ENCODE measurements at places on chromosomes 12 and 14.

DNA sequence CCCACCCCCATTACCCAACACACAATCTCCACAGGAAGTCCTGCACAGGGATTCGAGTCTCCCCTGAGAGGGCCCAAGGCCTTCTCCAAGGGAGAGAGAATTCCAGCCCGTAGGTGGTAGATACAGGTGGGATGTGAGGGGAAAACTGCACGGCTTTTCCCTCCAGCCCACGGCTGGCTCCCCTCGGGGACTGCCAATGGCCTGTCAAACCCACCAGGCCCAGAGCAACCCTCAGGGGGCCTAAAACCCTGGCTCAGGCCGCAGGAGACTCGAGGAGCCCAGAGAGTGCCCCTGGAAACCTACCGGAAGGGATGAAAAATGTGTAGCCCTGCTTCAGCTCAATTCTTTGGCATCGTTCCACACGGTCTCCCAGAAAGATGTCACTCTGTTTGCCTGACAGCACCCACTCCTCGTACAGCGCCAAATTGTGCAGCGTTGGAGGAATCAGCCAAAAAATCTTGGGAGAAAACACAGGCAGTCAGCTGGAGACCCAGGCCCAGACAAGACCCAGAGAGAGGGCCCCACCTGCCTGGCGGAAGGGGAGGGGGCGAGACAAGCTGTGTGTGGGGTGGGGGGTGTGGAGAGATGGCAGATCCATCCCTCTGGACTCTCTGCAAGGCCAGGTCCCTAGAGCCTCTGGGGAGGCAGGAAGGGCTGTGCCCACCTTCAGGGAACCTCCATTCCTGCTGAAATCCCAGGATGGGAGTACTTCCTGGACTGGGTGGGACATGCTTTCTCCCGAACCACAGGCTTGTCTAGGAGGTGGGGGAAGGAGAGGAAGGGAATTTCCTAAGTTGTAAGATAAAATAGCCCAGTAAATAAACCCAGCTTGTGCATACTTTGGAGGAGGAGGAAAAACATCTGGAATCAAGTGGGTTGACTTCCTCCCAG is 48.1 kb downstream of the KDM2B start:
- peak; percentile 61 for DNase-seq

GRCh38 chr12:50351120-50352043 is 45.0 kb downstream of the FAM186A start:
- no peak for DNase-seq

- no peak for DNase-seq
Observed at GRCh38 chr14:69625299-69626131, 14.1 kb downstream of the SUSD6 start.

DNA sequence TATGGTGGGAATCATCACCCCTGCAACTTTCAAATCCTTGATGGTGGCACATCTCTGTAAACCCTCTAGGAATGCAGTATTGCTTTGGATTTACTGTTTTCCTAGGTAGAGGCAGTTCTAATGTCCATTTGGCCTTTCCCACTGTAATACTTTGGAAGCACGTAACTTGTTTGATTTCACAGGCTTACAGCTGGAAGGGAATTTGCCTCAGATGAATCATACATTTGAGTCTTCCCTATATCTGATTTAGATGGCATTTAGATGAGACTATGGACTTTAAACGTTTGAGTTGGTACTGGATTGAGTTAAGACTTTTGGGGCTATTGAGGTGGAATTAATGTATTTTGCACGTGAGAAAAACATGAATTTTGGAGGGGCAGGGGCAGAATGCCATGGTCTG is 35.9 kb downstream of the DAAM1 start:
- no peak for DNase-seq

DNA sequence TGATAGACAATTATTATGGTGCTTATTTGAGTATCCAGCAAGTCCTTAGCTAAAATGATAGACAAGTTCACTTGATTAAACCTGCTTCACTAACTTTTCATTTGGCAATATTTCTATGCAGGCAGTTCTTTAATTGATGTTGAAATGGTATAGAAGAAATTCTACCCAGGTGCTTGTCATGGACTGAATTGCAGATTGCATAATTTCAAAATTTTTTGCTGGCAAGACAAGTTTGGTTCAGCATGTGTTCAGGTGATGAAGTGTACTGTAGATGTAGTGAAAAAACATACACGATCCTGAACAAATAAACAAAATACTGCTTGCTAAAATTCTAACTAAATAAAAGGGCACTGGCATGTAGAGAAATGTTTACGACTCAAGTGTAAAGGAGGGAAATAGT is 189.0 kb downstream of the FOXA1 start:
- no peak for DNase-seq

GRCh38 chr12:45329702-45330101 is 113.8 kb downstream of the ANO6 start:
- no peak for DNase-seq

DNA sequence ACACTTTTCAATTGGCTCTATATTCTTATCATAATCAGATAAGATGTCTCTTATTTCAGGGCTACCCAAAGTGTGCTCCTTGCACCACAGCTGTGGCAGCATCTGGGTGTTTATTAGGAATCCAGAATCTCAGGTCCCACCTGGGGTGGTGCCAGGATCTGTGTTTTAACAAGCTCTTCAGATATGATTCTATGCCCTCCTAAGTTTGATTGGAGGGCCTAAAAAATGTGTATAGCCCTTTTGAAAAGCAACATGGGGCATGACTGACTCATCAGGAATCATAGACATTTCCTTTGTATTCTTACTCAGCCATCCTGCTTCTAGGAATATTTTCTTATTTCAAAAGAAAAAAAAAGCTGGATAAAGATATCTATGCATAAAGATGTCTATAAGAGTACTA is 103.1 kb downstream of the HELB start:
- DNase-seq, result no peak
